DMS153 (cell line): ENCODE measurements at places on chromosomes 12 and 14.

DNA sequence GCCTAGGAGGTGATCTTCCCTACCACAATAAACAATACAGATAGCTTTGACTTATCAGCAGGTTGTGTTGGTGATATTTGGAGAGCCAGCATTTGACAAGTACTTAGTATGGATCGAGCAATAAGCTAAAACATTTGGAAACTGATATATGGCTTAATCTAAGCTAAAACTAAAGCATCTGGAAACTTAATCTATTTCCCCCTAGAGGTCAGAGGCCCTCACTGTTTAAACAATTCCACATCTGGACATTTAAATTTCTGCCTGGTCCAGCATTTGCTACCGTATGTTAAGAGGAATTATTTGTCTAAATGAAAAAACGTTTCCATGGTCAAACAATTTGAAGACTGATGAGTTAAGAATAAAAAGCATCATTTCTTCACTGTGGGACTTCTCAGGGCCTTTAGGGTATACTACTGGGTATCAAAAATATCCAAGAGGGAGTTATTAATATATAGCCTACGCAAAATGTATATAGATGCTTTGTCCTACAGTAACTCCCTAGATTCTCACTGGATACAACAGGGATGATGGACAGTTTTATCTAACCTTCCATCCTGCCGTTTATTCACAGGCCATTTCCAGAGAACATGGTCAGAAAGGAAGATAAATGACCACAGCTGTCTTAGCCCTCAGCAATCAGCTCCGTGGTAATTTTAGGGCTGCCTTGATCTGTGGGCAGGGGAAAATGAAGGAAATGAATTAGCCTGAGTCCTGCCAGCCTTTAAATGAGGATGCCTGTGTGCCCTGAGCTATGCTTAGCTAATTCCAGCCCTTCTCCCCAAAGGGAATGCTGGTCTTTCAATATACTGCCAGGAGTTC, 135.4 kb upstream of the NUDT4 start:
- no peak for DNase-seq

GRCh38 chr12:71780237-71780822, 25.7 kb downstream of the RAB21 start:
- peak; percentile 10 for DNase-seq

GRCh38 chr12:113230315-113231234, 9.3 kb downstream of the TPCN1 start:
- no peak for DNase-seq

- DNase-seq = peak; percentile 30
Measured at GRCh38 chr12:107514887-107515445, 170.6 kb upstream of the PWP1 start.

DNA sequence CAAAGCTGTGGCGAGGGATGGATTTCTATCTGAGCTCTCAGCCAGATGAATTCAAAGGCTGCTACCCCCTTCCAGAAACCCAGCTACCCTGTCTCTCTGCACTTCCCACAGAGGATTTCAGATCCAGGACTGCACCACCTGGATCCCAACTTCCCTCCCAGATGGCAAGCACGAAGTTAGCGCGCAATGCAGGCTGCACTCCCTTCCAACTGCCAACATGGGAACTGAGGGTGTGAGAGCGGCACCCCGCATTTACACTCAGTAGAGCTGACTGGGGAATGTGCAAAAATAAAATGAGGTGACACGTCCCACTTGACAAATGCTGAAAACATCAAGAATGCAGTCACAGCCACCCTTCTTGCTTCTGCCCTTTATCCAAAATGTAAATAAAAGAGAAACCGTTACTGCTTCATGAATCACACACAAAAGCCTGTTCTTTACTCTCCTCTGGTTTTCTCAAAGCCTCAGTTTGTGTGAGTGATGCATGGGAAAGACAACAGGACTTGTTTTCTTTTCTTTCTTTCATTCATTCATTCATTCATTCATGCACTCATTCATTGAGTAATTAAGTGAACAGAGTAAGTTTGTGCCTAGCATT, 85.7 kb downstream of the ITPK1 start:
- DNase-seq = no peak

- peak; percentile 90 for DNase-seq
Measured at GRCh38 chr12:3150931-3151835, 74.0 kb downstream of the TSPAN9 start.

DNA sequence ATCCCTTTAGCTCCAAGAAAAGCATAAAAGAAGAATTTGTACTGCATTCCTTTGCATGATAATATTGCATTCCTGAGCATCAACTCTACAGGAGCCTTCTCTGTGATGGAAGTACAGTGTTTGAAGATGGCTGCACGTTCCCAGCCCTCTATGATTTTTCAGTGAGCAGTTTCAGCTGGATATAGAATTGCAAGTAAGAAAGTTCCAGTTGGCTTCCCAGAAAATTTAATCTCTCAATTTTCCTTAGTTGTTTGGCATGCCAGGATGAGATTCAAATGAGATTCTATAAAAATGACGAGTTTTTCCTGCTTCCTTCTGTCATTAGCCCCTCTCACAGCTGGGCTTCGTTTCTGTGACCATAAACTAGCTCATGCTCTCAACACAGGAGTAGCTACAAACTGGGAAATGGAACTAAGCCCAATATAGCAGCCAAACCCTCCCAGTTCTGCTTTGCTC, 109.9 kb downstream of the TTC8 start:
- no peak for DNase-seq

DNA sequence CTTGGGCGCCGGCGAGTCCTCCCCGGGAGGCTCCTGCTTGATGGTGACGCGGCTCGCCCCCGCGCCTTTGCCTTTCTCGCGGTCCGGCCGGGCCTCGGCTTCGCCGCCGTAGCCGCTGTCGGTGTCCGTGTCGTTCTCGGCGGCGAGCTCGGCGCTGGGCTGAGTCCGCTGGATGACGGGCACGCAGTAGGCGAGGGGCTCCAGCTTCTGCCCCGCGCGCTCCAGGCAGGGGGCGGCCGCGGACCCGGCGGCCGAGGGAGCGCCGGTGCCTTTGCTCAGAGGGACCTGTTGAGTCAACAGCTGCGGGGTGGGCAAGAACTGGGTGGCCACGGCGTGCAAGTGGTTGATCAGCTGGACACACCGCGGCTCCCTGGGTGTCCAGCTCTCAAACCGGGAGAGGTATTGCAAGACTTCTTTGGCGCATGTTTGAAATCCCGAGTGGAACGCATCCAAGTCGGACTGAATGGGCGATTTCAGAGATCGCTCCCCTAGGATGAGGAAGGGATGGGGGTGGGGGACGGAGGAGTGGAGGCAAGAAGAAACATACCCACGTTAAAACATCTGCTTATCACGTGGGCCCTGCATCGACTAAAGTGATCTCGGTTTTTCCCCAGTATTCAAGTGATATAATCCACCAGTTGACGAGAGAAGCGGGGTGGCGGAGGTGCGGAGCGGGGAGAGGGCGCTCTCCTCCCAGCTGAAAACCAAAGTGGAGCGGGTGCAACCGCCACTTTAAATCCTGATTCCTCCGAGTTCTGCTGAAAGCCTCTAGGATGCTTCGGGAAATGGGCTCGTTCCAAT, 2.0 kb downstream of the BHLHE41 start:
- peak; percentile 14 for DNase-seq

- DNase-seq = peak; percentile 75
Measured at GRCh38 chr14:82094829-82095345, 561.2 kb upstream of the SEL1L start.

DNA sequence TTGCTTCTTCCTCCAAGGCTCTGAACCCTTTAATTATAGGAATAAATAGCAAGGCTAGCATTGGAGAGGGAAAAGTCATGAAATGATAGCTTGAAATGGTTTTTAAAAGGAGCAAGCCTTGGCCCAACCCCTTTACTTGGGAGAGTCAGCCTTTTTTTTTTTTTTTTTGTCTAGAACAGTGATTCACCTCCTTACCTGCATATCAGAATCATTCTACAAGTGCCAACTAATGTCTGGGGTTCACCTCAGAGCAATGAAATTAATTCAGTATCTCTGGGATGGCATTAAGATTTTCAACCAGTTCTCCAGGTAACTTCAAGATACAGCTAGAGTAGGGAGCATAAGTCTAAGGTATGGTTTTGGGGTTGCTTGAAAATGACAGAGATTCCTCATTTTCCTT, 41.3 kb upstream of the TMTC2 start:
- DNase-seq = no peak

- DNase-seq = no peak
Measured at GRCh38 chr14:56581041-56581727, 1.6 kb downstream of the TMEM260 start.

DNA sequence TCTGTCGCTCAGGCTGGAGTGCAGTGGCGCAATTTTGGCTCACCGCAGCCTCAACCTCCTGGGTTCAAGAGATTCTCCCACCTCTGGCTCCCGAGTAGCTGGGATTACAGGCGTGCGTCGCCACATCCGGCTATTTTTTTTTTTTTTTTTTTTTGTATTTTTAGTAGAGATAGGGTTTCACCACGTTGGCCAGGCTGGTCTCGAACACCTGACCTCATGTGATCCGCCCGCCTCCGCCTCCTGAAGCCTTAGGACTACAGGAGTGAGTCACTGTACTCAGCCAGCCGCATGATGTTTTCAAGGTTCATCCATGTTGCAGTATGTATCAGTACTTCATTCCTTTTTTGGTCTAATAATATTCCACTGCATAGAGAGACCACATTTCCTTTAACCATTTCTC, 2.4 kb upstream of the RNF34 start:
- DNase-seq = no peak

DNA sequence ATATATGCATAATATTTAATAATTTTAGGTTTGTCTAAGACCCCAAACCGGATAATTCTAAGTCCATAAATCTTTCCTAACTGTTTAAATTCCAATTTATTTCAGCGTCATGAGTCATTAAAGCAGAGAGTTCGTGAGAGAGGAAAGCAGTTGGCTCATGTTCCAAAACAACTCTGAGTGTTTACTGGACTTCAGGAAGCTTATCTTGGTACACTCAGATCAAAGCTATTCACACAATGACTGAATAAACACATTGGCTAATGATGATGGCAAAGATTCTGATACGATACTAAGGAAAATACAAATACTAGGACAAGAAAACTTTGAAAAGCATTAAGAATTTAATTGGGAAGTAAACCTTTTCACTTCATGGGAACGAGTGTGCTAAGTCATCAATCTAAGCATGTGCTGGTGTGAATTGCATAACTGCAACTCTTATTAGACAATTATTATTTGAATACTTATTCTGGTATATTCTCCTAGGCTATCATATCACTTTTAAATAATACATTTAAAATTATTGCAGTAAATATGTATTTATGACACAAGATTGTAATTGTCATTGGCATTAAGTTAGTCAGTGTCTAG, 34.8 kb upstream of the CLEC14A start:
- DNase-seq = peak; percentile 60

DNA sequence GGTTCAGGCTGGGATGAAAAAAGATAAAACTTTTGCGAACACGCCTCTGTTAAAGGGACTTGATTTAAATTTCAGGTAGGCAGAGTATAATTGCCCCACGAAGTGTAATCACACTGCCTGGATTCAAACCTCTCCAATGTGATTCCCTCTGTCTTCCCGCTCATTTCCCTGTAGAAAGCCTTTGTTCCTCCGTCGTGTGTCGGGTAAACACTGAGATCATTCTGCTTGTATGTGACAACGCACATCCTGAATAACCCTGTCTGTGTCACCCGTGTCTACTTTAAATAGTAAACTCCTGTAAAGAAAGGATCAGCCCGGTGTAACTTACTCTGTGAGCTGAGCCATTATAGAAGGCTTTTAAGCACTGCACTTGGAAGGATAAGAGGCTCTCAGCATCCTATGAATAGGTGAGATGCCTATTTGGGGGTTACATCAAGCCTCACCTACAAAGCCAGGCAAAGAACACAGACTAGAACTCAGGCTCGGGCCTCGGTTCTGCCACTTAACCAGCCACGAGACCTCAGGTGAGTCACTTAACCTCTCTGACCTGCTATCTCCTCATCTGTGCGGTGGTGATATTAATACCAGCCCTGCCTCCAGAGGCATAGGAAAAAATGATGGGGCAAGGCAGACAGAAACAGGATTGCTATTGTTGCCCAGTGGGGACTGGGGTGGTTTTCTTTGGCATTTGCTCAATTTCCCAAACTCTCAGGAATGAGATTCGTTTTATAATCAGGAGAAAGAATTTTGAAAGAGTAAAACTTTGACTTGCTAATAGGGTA, 74.2 kb downstream of the RBM19 start:
- DNase-seq = peak; percentile 91

DNA sequence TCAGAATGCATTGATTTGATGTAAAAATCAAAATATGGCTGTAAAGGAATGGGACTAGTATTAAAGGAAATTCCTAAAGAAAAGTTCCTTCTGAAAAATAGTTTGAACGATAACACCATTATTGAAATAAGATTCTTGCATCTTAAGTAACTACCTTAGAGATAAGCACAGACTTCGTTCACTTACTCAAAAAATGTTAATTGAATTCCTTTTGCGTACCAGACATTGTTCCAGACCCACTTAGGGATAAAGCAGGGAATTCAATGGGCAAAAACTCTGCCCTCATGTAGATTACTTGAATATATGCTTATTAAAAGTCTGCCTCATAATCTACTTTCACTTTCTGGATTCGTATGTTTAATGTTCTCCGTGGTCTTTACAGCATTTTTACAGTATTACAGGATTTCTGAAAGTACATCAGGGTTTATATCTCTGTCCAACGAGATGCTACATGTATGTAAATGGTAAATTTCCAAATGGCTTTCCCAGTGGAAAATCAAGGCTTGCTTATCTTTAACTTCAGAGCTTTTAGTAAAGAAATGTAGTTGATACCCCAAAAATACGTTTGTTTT, 213.7 kb downstream of the GXYLT1 start:
- no peak for DNase-seq

DNA sequence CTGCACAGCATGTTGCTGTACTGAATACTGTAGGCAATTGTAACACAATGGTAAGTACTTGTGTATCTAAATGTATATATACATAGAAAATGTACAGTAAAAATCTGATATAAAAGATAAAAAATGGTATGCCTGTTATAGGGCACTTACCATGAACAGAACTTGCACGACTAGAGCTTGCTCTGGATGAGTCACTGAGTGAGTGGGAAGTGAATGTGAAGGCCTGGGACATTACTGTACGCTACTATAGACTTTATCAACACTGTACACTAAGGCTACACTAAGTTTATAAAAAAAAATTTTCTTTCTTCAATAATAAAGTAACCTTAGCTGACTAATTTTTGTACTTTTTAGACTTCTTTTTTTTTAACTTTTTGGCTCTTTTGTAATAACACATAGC, 24.2 kb upstream of the NEDD1 start:
- DNase-seq = no peak

- DNase-seq = no peak
Measured at GRCh38 chr12:12717586-12718380, 615 bp downstream of the CDKN1B start.

GRCh38 chr12:103908877-103909276, 21.3 kb upstream of the HSP90B1 start:
- no peak for DNase-seq

- no peak for DNase-seq
Measured at GRCh38 chr12:69688021-69688420, 11.1 kb downstream of the BEST3 start.
